ENCODE measurements at places on chromosomes 7 and 10.

- DNase-seq = no peak
Measured at GRCh38 chr7:156920076-156920475, 27.1 kb upstream of the LMBR1 start.

- no peak for DNase-seq
Measured at GRCh38 chr10:71679425-71679824, 40.2 kb downstream of the C10orf105 start.

- no peak for DNase-seq
Measured at GRCh38 chr7:28771906-28772622, 186.1 kb downstream of the TRIL start.

GRCh38 chr7:119959811-119960210 lies 313.2 kb upstream of the KCND2 start:
- DNase-seq = no peak

- DNase-seq = no peak
Measured at GRCh38 chr10:1095498-1095897, 39.3 kb downstream of the WDR37 start.

DNA sequence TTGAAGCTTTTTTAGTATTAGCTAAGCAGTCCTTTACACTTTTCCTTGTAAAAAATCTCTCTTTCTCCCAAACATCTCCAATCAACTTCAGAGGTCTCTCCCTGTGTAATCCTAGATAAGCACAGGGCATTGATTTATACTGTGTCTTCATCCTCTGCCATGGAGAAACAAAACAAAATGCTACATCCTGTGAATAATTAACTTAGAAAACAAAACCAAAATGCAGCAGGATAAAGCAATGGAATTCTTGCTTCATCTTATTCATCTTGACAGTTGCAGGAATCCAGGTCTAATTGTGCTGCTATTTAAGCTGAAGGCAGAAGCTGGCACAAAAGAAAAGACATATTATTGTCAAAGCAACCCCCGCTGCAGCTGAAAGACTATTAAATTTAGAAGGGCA lies 641.5 kb upstream of the SORCS1 start:
- no peak for DNase-seq

- DNase-seq = no peak
Measured at GRCh38 chr7:27899601-27900000, 159.6 kb downstream of the TAX1BP1 start.

- no peak for DNase-seq
Measured at GRCh38 chr10:95341716-95342130, 50.9 kb upstream of the PDLIM1 start.

DNA sequence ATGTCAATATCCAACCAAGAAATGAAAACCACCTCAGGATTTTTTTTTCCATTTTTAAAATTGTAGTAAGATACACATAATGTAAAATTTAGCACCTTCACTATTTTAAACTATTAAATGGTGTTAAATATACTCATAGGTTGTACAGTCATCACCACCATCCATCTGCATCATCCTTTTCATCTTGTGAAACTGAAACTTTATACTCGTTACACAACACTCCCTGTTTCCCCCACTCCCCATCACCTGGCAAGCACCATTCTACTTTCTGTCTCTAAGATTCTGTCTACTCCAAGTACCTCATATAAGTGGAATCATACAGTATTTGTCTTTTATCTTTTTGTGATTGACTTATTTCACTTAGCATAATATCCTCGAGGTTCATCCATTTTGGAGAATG lies 335.2 kb upstream of the NPSR1 start:
- DNase-seq = no peak

- DNase-seq = no peak
Measured at GRCh38 chr10:116444527-116445142, 17.0 kb downstream of the PNLIPRP3 start.

DNA sequence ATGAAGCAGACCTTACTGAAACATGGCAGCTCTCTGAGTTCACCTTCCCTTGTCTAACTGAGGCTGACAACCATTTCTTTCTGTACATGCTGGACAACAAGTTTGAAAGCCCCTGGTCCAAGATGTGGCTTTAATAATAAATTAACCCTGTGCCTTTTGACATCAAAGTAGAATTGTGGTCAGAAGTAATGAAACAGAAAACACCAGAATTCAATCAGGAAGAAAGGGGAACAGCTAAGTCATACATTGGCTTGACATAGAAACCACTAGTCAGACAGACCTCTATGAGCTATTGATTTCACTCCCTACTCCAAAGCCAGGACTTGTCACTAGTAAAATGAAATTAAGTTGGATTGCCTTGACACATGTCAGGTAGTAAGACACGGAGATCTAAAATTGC lies 175.2 kb upstream of the ASAH2 start:
- DNase-seq = no peak

DNA sequence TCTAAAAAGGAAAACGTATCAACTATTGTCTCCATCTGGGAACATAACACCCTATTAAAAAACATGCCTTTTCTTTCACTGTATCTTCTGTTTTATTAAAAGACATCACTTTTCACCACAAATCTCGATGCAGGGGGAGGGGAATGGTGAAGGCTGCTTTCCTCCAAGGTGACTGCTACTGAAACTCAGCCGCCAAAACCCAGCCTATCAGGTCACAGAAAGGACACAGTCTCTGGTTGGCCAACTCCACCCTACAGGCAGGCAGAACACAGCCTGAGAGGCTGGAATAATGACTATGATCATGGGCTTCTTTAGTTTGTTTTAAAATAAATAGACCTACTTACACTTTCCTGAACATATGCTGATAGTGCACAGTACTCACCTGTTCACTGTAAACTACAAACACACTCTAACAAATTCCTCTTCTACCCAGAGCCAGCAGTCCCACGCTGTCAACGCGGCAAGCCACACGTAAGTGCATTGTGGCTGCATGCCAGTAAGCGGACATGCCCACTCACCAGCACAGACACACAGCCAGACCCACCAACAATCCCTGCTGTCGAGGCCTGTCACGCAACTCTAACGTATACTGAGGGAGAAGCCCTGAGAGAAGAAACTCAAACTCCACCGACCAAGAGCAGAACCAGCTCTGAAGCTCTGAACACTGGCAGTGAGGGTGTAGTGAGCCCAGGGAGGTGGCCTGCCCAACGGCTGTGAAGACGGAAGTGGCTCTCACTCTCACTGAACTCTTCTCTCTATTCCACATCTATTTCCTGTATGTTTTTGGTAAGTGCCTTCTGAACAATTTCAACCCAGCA lies 41.8 kb downstream of the NCAPG2 start:
- no peak for DNase-seq

DNA sequence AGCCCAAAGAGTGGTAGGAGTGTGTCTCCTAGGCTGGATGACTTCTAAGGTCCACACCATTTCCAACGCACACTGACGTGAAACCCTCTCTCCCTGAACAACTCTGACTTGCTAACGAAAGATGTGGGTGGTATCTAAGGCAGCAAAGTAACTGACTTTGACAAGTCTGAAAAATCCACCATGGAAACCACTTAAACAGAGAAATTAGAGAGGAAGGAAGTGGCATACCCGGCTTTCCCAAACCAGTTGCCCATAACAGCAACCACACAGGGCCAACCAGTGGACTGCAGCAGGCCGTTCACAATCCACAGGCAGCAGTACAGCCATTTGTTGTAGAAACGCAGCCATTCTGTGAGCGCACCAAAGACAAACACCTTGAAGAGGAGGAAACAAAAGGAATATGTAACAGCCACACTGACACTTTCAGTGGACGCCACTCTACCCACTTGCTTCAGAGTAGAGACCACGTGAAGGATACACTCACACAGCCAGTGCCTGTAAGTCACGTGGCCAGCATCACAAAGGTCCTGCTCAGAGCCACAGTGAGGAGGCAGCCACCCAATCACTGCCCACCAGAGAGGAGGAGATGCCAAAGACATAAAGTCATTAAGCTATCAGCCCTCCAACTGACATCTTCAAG lies 39.8 kb downstream of the SLC37A3 start:
- no peak for DNase-seq

GRCh38 chr7:52143219-52143618 lies 826.6 kb upstream of the COBL start:
- no peak for DNase-seq

- DNase-seq = peak; percentile 19
Measured at GRCh38 chr7:37977243-37977642, 56.8 kb downstream of the EPDR1 start.

GRCh38 chr10:15791816-15792524 lies 68.3 kb downstream of the MINDY3 start:
- DNase-seq = no peak

GRCh38 chr7:33193308-33193864 lies 64.0 kb downstream of the BBS9 start:
- no peak for DNase-seq

DNA sequence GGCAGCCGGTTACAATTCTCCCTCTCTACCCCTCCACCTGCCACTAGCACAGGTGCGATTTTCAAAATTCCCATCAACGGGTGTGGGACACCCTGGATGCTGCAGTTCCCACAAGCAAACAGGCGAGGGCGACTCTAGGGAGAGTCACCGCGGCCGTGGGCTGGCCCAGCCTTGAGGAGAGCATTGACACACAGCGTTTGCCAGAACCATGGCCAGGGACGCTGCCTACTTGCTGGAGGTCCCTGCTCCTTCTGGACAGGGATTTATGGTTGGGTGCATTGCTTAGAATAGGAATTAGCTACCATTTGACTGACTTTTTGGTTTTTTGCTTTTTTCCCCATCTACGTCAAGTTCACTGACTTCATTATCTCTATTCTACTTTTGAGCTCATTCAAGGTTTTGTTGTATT lies 19.0 kb upstream of the CLDN4 start:
- peak; percentile 24 for DNase-seq

Data from SW 1271 (cell line).